ENCODE measurements at places on chromosomes 1 and 21. TPM values are rescaled to one million over a fixed set of nuclear protein-coding genes. Genes with fewer than 3 reads are reported as not detected.

DNA sequence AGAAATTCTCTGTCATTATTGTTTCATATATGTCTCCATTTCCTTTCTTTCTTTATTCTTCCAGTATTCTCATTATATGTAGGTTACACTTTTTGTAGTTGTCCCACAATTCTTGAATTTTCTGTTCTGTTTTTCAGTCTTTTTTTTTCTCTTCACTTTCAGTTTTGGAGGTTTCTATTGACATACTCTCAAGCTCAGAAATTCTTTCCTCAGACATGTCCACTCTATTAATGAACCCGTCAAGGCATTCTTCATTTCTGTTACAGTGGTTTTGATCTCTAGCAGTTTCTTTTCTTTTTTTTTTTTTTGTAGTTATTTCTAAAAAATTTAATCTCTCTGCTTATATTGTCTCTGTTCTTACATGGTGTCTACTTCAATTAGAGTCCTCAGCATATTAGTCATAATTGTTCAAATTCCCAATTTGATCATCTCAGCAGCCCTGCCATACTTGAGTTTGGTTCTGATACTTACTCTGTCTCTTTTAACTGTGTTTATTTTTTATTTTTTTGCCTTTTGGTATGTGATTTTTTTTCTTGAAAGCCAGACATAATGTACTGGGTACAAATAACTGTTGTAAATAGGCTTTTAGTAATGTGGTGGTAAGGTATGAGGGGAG lies 49.5 kb upstream of the KCNK2 start:
- DNase-seq, result no peak

- no peak for DNase-seq
Observed at GRCh38 chr1:81071072-81071858, 729.5 kb upstream of the ADGRL2 start.

DNA sequence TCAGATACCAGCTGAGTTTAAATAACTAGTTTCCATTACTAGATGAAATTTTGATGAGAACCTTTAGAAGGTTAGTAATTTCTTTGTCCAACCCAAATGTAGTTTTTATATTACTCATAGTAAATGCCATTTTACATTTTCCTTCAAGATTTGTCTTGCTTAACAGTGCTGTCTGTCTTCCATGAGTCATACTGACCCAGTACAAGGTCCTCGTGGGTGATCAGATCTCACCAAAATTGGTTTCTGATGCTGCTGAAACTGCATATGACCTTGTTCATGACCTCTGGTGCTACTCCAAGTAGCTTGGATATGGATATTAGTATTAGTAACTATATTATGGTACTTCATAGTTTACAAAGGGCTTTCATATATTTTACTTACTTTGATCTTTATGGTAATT lies 207.1 kb downstream of the RYR2 start:
- no peak for DNase-seq

- DNase-seq, result no peak
Observed at GRCh38 chr1:212607913-212608391, 609 bp upstream of the ATF3 start.

DNA sequence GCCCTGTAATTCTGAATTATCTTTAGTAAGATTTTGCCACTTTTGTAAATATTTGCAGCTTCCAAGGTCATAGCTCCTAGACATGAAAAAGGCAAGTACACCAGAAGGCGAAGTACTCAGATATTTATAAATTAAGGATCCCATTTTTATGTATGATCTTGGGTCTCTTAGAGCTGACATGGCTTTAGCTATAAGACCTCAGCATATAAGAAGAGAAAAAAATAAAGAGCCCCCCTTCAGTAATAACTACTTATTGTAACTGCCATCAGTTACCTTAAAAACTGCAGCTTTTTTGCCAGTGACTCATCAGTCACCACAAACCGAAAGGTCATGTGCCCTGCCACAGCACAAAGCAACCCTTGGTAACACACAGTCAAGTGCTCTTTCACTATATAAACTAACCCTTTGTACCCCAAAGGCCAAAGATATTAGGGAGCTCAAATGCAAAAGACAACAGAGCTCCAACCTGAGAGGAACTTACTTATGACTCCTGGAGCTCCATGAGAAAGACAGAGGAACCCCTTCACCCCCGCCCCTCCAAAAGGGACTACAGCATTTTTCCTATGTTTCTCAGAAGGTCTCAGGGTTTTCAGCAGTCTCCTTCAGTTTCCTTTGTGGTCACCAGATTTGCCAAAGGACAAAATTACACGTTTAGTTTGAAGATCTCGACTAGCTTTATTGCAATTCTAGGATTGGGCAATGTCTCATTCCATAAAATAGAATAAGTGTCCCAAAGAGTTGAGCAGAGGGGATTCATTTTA lies 219.8 kb upstream of the DUSP10 start:
- DNase-seq, result peak; percentile 85

DNA sequence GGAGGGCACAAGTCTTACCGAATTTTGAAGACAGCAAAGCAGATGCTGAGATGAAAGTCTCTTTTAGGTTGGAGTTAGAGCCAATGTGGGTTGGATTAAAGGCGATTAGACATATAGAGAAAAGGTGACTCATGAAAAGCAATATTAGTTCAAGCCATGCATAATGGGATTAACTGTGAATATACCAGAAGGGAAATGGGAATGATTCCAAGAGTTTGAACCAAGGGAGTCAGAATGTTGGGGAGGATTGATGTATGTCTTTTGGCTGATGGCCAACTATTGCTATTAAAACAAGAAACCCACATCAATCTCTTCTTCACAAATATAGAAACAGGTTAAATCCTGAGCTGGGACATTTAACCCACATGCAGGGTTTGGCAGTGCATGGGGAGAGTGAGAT lies 1.2 kb downstream of the HMGCS2 start:
- no peak for DNase-seq

SASS6 gene
- 4.5 TPM for total RNA-seq

AMY2A gene
- total RNA-seq, result not detected

PADI4 gene
- total RNA-seq, result not detected

PLEKHN1 gene
- 2.6 TPM for total RNA-seq

COL6A1 gene
- total RNA-seq, result 52.1 TPM

Data from renal cortical epithelial cell (primary cell).